ENCODE measurements at places on chromosomes 3 and 15.
A peak's percentile ranks its signal among the peaks of the same experiment; 100 is the strongest.

DNA sequence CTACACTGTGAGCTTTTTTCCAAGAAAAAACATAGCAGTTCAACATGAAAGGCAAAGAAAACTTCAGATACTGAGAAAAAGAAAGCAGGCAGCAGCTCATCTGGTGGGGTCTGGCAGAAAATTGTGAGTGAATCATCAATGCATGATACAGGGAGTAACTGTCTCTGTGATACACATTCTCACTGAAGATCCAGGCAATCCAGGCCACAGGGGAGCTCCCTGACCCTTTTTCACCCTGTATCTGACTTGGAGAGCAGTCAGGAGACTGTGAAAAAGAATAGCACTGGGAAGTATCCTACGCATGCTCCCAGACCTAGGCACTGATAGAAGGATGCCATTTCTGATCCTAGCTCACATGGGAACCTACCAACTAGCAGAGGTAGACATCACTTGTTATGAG is 269.8 kb downstream of the MBNL1 start:
- DNase-seq = no peak

GRCh38 chr3:187781001-187781400 is 35.7 kb upstream of the BCL6 start:
- DNase-seq = no peak

- DNase-seq = no peak
Observed at GRCh38 chr3:24199775-24200247, 254.7 kb downstream of the NR1D2 start.

DNA sequence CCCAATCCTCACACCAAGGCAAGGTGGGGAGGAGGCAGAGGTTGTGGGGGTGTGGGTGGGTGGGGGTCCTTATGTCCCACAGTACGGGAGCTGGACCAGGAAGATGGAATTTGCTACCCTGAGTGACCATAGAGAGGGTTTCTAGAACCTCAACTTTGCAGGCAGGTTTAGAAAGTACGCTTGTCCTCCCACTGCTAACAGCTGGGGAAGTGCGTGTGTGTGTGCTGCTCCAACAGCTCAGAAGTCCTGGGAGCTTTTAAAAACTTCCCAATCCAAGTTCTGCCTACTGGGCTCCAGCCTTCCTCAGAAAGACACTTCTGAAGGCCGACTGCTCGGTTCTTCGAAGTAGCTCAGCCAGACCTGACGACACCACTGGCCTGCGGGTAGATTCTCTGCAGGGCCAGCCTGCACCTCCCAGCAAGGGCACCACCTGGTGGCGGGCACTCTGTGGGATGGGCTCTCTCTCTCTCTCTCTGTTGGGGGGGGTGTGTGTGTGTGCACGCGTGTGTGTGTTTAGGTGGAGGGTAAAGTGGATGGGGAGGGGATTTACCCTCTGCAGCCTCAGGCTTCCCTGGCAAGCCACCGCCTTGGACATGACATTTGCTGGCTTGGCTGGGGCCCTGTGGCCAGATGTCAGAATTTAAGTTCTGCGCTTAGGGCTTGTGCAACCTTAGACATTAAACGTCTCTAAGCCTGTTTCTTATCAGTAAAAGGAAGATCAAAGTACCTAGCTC is 15.6 kb downstream of the TMEM158 start:
- no peak for DNase-seq

DNA sequence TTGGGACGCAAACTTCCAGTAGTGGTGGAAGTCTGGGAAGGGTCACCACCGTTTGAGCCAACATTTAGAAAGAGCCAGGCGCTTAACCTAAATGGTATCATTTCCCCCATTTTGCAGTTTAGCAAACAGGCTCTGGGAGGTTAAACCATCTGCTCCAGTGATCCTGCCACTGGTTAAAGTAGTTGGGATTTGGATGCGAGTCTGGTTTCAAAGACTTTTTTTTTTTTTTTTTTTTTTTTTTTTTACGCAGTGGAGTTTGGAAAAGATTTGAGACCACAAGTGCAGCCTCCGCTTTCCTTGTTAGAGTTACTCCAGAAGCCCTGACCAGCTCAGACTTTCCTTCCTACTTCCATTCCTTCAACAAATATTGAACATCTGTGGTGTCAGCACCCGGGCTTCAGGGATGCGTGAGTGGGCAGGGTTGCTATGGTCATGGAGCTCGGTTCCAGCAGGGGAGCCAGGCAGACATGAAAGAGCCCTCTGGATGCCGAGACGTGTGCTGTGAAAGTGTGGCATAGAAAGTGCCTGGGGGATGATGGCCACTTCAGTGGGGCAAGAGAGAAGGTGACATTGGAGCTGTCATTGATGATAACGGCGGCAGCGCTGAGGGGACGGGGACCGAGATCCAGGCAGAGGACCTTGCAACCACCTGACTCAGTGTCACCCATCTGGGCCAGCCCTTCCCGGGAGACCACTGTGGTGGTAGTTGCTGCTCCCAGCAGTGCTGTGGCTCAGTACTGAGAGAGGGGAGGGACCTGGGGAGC is 1.1 kb upstream of the RNU6-1 start:
- DNase-seq = no peak

GRCh38 chr15:69731081-69731330 is 278.4 kb downstream of the RPLP1 start:
- DNase-seq = no peak

DNA sequence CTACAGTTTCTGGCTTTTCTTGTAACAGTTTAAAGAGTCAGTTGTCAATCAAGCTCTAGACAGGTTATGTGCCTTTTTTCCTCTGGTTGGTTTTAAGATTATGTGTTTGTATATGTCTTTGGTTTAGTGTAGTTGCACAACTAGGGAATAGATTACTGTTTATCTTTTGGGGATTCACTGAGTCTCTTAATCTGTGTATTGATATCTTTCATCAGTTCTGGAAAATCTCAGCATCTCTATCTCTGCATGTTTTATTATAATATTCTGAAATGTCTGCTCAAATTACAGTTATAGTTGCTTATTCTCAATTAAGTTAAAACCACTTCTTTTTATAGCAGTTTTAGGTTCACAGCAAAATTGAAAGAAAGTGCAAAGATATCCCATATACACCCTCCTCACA is 14.3 kb downstream of the DUT start:
- DNase-seq = no peak

DNA sequence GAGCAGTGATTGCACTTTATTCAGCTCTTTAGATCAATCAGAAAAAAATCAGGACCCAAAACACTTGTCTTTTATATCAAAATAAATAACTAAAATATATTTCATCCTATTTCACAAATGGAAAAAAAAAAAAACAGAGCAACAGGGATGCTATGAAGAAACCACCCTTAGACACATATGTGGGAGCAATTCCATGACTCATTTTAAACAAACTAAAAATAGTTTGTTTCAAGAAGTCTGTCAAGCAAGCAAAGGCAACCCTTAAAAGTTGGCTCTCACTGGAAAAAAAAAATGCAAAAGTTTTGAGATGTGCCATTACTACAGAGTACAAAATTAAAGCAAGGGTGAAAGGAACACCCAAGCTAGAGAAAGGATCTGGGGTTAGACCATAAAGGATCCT is 5.7 kb downstream of the ATP13A3 start:
- DNase-seq = no peak

DNA sequence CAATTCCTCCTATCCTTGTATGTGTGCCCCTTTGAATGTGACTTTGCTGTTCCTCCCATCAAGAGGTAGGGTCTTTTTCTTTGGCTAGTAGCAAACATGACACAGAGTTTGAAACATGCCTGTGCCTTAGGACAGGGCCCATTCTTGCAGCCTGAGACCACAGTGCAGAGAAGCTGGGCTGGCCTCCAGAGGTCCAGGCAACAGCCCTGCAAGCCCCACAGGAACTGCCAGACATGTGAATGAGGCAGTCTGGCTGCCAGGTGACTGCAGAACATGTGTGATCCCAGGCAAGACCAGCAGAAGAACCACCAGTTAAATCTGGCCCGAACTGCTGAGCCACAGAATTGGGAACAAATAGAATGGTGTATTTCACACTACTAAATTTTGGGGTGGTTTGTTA is 1.2 kb upstream of the HGD start:
- no peak for DNase-seq

DNA sequence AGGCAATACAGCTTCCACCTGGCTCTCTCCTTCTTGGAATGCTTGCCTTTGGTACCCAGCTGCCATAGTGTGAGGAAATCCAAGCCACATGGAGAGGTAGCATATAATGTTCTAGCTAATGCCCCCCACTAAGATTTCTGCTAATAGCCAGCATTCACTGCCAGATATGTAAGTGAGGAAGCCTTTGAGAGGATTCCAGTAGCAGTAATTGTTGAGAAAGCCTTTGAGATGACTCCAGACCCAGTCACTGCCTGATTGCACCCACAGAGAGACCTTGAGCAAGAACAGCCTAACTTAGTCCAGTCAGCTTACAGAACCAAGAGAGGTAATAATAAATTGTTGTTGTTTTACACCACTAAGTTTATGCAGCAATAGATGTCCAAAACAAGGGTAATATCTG is 63.1 kb downstream of the STRIT1 start:
- no peak for DNase-seq

GRCh38 chr3:39021029-39021428 is 30.7 kb downstream of the SCN11A start:
- DNase-seq = no peak

DNA sequence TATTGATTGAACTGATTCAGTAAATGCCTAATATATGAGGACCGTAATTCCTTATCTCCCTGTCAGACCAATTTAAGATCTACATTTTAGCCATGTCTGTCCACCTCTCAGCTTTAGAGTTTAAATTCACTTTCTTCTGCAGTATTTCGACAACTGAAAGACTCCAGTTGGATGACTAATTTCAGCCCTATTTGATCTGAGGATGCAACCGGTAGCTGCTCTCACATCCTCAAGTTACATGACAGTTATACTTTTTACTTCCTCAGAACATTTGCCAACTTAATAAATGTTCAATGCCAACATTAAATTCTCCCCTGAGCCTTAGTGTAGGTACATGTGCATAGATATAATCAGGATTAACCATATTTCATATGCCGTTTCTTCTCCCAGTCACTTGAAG is 2.5 kb upstream of the HHLA2 start:
- no peak for DNase-seq

GRCh38 chr3:14857506-14857905 is 38.7 kb downstream of the FGD5 start:
- DNase-seq = no peak

GRCh38 chr3:13452490-13453335 is 27.4 kb upstream of the HDAC11 start:
- DNase-seq = peak; percentile 16

DNA sequence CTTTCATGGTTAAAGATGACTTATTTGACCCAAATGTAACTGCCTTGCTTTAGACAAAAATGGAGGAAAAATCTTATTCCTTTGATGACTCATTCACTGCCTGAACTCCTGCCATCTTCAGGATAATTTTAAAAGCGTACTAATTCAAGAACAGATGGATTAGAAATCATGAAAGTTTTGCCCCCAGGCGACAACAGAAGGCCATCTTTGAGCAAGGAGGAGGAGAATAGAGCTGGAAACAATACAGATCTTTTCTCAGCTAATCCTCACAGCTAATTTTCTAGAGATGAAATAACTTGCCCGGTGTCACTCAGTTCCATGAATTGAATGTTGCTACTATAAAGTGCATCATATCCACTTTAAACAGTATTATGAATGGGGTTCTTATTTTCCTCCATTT is 324.7 kb upstream of the RARB start:
- no peak for DNase-seq
